Activated CD8-positive, alpha-beta memory T cell treated with anti-CD3 and anti-CD28 coated beads for 48 hours (primary cell): ENCODE measurements at places on chromosomes 13 and 19.

GRCh38 chr19:3450796-3451411 is 29.4 kb downstream of the SMIM24 start:
- no peak for DNase-seq

DNA sequence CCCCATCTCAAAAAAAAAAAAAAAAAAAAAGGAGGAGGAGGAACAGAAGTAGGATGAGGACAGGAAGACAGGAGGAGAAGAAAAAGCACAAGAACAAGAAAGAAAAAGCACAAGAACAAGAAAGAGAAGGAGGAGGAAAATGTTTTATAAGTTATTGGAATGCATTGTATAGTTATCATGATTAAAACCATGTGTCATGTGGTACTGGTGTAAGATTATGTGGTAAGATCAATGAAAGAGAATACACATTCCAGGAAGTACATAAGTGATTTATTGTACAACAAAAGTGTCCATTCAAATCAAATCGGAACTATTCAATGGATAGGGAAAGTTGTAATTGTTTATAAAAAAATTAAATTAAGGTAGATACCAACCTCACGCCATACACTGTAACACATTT is 167.7 kb downstream of the MZT1 start:
- no peak for DNase-seq

GRCh38 chr19:17988161-17988560 is 19.8 kb upstream of the ARRDC2 start:
- DNase-seq: no peak

- DNase-seq: no peak
Measured at GRCh38 chr13:63896321-63896720, 2480.7 kb upstream of the PCDH20 start.

DNA sequence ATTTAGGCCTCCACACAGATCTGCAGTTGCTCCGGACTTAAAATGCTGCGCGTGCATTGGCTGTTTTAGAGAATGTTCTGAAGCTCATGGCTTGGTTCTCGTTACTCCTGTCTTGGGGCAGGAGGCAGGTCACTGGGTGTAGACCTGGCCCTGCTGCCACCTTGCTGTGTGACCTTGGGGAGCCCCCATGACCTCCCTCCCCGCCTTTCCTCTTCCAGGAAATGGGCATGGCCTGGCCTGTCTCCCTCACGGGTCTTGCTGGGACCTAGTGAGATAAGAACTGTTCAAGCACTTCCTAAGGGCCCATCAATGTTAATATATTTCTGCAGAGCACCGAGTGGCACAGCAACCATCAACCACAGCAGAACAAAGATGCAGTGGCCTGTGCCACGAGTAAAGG is 49.4 kb downstream of the KLF2 start:
- DNase-seq: no peak

GRCh38 chr13:43054803-43055802 is 31.7 kb downstream of the DNAJC15 start:
- DNase-seq: no peak

DNA sequence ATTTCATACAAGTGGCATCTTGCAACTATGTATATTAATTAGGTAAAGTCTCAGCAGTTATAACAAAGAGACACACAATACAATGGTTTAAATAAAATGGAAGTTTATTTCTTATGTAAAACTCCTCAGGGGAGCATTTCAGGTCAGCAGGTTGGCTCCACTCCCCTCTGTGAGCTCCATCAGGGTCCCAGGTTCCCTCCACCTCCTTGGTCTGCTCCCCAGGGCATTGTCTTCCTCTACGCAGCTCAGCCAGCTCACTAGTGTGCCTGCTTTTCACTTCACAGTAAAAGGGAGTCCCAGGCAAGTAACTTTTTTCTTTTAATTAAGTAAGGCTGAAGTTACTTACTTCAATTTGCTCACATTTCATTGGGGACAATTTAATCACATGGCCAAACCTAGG is 135.3 kb upstream of the FNDC3A start:
- DNase-seq: no peak

DNA sequence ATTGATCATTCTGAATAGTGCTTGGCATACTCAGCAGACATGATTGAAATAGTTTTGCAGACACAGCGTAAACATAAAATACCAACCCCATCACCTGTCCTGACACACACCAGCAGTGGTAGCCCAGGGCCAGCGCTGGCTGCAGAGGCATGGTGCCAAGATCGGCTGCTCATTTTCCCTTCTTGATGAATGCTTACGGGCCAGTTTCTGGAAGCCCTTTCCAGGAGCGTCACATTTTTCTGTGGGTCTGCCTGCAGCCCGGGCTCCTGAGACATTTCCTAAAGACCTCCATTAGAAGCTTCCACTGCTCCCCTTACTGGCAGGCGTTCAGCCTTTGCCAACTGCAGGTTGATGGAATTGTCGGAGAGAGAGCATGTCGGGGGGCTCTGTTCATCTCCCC is 48.6 kb downstream of the CHST8 start:
- DNase-seq: no peak

DNA sequence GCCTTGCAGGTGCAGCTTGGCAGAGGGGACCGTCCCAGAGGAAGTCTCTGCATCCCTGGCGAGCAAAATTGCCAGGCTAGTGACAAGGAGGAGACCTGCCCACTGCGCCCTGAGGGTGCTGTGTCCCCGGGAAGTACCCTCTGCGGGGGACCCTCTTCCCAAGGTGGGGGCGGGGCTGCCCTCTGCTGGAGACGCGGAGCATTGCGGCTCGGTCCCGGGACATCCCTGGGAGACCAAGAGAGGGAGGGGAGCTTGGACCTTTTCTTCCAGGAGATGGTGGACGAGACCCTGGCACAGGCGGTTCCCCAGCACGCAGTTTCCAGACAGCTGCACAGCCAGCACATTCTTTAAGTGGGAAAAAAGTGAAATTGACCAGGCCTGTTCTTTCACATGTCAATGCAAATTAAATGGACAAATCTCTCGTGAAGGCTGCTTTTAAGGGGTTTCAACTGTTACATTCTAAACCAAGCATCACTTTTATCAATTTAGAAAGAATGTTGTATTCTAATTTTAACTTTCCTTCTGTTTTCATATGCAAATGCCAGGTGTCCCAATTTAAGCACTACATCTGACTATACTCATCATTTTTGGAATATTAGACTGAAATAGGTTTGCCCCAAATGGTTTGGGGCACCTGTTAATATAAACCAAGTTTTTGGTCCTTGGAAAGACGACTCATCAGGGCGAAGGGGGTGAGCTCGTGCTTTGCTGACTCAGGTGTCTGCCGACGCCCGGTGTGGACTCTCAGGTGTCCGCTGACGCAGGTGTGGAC is 60.7 kb downstream of the MCF2L start:
- DNase-seq: peak; percentile 15

DNA sequence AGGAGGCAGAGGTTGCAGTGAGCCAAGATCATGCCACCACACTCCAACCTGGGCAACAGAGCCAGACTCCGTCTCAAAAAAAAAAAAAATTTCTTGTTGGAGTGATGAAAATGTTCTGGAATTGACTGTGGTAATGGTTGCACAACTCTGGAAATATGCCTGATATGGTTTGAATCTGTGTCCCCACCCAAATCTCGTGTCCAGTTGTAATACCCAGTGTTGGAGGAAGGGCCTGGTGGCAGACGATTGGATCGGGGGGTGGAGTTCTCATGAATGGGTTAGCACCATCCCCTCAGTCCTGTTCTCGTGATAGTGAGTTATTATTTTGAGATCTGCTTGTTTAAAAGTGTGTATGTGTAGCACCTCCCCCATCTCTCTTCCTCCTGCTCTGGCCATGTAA is 41.1 kb upstream of the MAP3K10 start:
- DNase-seq: no peak

DNA sequence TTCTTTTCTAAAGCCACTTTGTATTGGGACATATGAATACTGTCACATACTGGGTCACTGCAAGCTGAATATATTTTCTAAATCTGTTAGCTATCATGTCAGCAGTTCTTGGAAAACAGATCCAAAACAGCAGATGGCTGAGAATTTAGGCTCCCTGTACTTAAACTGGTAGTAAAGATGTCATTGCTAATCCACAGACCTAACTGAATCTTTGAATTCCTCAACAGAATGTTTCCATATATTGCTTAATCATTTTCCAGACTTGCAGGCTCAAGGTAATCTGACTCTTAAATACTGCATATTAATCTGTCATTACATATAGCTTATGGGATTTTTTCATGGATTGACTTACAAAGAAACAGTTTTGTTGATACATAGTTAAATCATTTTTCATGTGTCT is 639.0 kb upstream of the KLHL1 start:
- no peak for DNase-seq

DNA sequence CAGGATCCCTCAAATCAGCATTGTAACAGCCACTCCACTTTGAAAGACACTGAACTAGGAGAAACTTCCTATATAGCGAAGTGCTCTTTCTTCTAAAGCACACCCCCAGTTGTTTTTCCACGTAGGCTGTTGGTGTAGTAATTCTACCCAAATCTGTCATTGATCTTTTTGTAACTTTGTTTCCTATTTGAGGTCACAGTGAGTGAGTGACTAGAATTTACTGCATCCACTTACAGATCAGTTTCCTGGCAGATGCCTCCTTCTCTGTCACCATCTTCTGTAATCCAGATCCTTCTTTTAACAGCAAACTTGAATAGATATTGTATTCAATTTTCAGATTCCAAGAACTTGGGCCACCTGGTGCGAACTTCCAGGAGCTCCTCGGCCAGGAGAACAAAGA is 15.3 kb downstream of the ZAR1L start:
- no peak for DNase-seq

GRCh38 chr13:75485286-75486062 is 3.5 kb upstream of the TBC1D4 start:
- no peak for DNase-seq

- no peak for DNase-seq
Measured at GRCh38 chr19:41334793-41335192, 18.9 kb downstream of the TGFB1 start.

DNA sequence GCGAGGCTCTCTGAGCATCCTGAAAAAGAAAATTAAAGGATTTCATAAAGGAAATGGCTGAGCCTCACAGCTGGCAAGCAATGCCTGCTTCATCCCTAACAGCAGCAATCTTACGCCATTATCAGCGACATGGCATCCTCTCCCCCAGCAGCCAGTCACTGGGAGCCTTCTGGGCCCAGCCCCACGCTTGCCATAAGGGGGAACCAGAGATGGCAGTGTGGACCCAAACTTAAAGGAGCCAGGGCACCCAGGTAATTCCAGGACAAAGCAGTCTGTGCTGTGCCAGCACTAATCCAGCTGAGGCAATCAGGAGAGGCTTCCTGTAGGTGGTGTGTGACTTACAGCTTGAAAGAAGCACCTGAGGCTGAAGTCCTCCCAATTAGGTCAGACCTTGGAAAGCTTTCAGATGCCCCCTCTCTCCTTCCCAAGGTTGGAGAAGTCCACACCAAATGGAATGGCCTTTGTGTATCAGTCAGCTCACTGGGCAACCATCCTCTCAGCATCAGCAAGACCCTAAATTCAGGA is 10.3 kb downstream of the VSTM2B start:
- DNase-seq: no peak

- no peak for DNase-seq
Measured at GRCh38 chr13:74730556-74731331, 596.5 kb upstream of the KLF12 start.

DNA sequence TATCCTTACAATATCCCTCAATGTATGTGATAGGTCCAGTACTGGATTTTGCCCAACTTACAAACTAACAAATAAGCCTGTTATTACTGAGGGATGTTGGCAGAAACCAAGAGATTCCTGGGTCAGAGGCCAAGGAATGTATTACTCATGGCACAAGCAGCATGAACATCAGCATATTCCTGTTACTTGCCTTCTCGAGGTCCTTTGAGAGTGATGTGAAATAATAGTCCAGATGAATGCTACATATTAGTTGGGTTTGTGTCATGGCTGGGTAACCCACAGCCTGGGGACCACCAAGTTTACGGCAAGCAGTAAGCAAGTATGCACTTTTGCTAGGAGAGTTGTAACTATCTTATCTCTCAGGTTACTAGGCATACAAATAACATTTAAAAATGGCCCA is 384.5 kb upstream of the GPC6 start:
- DNase-seq: no peak

DNA sequence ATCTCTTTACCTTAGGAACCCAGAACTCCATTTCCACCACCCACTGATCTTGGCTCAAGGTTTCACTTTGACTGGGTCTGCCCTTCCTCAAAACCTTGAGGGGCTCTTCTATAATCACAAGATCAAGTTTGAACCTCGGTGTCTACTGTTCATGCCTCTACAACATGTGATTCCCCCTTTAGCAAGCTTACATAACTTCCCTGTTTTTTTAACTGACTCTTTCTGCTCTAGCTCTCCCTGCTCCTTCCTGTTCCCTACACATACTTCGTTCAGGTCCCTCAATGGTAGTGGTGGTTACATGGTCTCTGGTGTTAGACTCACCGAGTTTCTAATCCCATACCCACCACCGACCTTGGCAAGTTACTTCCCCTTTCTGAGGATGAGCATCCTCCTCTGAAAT is 26.7 kb downstream of the CEACAM8 start:
- no peak for DNase-seq

DNA sequence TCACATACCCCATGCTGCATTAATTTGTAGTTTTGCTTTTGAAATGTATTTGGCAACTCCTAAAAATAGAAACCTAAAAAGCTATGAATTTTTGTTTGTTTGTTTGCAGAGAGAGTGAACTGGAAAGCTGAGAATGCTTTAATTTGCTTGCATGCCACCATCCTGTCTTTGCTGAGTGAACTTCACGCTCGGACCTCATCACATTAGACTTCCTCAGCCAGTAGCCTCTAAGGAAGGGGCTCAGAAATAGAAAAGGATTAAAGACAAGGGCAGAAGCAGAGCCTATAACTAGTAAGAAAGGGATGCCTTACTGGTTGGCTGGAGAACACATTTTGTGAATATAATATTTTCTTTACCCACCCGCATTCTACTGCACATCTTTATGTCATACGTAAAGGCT is 275.1 kb downstream of the DCLK1 start:
- DNase-seq: no peak

DNA sequence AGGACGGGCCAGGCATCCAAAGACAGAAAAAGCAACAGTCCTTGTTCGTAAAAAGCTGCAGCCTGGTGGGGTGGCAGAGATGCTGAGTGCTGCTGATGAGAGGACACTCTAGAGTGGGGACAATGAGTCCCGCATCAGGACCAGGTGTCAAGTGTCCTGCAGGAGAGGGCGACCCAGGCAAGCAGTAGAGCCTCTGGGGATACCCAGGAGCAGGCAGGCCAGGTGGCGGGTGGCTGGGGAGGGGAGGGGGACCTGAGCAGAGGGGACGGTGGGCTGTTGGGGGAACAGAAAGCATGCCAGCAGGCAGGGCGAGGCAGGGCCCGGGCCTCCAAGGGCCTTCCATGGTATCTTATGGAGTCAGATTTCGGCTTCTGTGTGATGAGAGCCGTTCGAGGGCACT is 35.8 kb downstream of the GGACT start:
- no peak for DNase-seq

- no peak for DNase-seq
Measured at GRCh38 chr19:2747349-2747748, 7.5 kb upstream of the SLC39A3 start.
